ENCODE measurements at places on chromosomes 2 and 18.

DNA sequence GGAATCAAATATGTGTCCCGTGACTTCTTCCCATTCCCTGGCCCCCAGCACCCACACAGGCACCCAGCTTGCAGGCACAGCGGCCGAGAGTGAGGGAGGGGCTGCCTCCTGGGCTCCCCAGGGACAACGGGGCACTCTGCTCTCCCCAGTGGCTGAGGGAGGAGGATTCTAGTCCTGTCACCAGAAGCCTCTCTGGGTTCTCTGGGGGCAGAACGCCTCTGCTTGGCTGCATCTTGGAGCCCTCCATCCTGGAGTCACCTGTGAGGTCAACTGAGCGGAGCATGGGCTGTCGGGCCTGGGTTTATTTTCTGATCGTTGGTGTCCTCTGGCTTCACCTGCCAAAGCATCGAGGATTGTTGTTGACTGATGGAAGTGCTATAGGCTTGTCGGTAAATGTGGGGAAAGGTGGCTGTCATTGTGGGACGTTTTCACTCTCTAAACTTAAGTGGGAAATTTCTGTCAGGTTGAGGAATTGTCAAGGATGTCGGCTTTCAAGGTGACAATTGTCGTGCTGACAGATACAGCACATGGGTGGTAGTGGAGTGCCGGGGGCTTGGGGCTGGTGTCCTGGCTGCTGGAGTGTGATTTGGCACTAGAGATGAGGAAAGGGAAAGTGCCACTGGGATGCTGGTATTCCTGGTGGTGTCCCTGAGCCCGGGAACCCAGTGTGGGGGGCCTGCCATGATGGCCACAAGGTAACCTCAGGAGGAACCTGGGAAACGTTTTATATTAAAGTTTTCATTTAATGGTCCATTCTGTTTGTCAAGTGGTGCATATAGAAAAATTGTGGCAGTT lies 13.6 kb downstream of the SH3RF3 start:
- DNase-seq = no peak

DNA sequence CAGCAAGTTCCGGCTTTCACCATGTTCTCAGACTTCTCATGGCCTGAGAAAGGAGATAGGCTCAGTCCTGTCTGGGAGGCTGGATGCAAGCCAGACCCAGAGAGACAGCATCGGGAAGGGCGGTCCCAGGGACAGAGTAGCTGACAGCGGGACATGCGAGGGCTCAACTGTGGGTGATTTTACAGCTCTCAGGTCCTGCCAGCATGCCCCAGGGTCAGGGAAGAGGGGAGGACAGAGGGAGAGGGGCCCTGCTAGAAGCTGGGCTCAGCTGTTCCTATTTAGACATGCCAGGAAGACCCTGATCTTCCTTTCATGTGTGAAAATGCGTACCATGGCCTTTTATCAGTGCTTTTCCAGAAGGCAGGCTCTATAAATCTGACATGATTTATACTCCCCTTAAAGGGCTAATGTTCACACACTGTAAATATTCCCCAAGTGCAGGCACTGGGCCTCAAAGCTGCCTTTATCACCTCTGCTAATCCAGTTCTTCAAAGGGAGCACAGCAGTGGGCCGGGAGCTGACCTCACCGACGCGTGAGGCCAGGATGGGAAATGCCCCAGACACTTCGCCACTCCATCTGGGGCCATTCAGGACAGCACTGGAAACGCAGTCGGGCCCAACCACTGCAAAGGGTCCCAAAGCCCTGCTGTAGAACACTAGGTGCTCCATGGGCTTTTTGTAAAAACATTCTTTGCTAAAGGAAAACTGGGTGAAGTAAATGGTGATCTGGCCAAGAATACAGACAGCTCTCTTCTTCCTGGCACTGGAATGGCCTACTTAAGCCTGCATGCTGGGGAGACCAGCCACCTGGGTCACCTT lies 96.1 kb upstream of the LMAN1 start:
- no peak for DNase-seq

GRCh38 chr2:153163055-153163454 lies 315.5 kb downstream of the RPRM start:
- no peak for DNase-seq

GRCh38 chr2:84459944-84460429 lies 907 bp upstream of the SUCLG1 start:
- DNase-seq = no peak

- no peak for DNase-seq
Measured at GRCh38 chr2:197677483-197677882, 2.1 kb upstream of the RFTN2 start.

DNA sequence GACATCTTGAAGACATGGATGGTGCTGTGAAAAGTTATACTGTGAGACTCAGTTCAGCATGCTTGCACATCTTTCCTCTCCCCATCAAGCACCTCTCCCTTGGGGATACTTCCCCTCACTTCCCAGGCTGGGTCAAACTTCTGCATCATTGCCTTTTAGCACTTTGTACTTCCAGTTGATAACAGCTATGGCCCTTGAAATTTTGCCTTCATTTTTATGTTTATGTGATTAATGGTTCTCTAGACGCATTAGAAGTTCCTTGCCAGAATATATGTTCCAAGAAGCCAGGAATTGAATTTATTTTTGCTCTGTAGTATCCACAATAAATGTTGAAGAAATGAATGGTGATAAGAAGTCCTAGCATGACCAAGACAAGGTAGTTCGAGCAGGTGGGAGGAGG lies 120.9 kb upstream of the ST6GAL2 start:
- no peak for DNase-seq

Measured in activated naive CD4-positive, alpha-beta T cell treated with anti-CD3 and anti-CD28 coated beads for 36 hours (primary cell).